ENCODE measurements at places on chromosomes 1 and 21.
A peak's percentile ranks its signal among the peaks of the same experiment; 100 is the strongest.

- DNase-seq = no peak
Measured at GRCh38 chr1:101003012-101003650, 22.5 kb downstream of the DPH5 start.

- DNase-seq = no peak
Measured at GRCh38 chr1:230910755-230911117, 42.4 kb upstream of the C1orf198 start.

DNA sequence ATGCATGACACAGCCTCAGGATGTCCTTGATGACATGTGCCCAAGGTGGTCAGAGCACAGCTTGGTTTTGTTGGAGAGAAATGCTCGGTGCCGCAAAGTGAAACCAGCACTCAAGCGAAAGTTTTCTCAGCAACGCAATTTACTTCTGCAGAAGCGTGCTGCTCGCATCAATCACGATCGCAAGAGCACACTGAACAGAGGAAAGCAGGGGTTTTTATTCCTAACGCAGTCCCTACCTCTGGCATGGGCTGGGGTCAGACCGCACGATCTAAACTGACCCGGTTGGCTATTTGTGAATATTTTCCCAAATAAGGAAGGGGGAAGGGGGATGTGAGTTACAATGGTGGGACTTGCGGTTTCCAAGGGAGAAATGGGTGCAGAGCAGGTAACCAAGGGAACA, 809 bp upstream of the ZNF669 start:
- no peak for DNase-seq

DNA sequence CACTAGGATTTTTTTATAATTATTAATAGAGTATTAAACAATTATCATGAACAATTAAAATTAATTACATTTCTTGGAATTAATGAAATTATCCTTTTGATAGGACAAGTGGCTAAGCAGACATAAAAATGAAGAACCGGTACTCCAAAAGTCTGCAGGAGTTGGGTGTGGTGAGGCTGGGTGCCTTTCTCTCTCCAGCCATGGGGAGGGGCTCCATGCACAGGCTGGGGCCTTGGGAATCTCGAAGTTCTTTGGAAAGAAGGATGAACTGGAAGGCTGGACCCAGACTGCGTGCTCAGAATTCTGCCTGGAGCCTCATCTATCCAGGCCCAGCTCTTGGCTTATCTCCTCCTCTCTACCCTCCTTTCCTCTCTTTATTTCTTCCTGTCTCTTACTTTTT, 94.1 kb downstream of the ACTL8 start:
- no peak for DNase-seq

DNA sequence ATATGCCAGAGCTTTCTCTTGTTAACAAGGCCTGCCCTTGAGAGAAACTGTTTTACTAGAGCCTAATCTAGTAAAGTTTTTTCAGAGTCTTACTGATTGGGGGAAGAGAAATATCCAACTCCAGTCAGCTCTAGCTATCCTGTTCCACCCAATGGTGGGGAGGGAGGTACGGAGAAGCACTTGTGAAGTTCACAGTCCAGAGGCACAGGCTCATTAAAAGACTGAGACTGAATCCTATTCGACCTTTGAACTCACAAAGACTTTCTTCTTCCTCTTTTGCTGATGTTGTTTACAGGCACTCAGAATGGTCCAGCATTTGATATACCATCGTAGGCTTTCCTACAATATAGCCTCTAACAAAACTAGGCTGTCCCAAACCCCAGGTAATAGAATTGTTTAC, 15.5 kb upstream of the SFT2D2 start:
- no peak for DNase-seq

DNA sequence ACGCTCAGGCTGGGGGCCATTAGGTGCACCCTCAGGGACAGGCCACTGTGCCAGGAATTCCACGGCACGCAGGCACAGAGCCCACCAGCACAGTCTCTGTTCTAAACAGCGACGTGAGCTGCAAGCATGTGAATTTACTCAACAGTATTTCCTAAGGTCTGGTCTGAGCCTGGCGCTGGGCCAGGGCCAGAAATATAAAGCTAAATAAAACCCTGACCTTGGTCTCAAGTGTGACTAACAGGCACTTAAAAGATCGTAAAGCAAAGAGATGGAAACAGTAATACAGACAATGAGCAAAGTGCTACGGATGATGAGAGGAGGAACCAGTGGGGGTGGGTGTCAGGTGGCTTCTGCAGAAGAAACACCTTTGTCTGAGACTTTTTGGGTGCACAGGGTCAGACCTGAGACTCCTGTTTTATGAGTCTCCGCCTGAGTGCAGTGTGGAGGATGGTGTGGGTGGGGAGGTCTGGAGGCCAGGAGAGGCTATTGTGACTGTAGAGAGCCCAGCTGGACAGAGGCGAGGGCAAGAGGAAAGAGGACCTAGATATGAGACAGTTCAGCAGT, 53.4 kb upstream of the EDN2 start:
- no peak for DNase-seq

- no peak for DNase-seq
Measured at GRCh38 chr21:17650292-17650691, 37.6 kb upstream of the BTG3 start.

GRCh38 chr1:43382027-43382779, 7.4 kb downstream of the MED8 start:
- peak; percentile 78 for DNase-seq

GRCh38 chr21:46409641-46410406, 48.9 kb upstream of the DIP2A start:
- no peak for DNase-seq

DNA sequence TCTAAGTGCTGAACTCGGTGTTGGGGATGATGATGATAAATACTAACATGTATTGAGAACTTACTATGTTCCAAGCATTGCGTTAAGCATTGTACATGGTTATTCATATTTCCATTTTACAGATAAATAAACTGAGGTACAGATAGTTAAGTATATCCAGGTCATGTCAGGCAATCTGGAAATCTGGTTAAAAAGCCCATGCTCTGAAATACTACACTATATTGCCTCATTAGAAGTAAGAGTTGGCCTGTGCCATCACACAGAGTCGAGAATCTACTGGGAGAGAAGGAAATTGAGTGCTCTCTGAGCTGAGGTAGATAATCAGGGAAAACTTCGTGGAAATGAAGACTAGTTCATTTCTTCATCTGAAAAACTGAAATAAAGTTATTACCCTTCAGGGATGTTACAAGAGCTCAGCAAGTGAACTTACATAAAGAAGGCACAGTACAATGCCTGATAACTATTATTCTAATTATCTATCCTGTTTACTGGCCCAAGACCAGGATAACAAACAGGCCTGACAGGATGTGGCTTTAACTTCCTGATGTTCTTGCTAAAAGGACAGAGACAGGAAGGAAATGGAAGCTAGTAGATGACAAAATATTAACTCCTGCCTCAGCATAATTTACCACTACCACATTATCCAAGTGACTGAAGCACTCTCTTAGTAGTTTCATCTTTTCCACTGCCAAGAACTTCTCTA, 85.6 kb downstream of the EPS15 start:
- DNase-seq = no peak

DNA sequence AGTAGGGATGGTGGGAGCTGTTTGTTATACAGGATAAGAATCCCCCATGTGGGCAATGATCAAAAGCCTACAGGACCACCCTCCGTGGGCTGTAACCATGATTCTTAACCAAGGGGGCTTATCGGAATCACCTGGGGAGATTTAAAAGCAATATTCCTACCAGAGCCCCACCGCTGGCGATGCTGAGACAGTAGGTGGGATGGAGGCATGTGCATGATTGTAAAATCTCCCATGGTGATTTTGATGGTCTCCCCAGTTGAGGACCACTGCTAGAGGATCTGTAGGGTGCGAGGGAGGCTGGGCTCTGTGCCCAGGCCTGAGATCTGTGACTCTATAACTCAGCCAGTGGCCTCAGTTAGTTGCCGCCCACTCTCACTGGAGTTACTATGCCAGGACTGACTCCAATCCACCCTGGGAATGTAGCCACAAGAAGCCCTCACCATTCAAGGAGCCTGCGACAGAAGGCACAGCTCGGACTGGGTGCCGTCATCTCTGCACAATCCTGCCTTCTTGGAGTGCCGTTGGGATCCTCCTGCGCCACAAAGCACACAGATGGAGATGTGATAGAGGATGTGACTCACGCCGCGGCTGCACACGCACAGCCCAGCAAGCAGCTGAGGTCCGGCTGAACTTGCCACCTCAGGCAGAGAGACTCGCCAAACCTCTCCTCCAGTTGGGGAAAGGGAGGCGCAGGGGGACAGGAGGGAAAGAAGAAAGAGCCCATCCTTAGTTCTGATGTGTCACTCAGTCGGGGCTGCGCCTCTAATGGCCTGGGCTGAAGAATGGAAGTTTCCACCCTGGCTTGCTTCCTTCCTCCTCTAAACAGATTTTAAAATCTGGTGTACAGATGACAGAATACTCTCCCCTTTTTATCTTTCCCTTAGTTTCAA, 26.5 kb downstream of the AKNAD1 start:
- DNase-seq = peak; percentile 66

DNA sequence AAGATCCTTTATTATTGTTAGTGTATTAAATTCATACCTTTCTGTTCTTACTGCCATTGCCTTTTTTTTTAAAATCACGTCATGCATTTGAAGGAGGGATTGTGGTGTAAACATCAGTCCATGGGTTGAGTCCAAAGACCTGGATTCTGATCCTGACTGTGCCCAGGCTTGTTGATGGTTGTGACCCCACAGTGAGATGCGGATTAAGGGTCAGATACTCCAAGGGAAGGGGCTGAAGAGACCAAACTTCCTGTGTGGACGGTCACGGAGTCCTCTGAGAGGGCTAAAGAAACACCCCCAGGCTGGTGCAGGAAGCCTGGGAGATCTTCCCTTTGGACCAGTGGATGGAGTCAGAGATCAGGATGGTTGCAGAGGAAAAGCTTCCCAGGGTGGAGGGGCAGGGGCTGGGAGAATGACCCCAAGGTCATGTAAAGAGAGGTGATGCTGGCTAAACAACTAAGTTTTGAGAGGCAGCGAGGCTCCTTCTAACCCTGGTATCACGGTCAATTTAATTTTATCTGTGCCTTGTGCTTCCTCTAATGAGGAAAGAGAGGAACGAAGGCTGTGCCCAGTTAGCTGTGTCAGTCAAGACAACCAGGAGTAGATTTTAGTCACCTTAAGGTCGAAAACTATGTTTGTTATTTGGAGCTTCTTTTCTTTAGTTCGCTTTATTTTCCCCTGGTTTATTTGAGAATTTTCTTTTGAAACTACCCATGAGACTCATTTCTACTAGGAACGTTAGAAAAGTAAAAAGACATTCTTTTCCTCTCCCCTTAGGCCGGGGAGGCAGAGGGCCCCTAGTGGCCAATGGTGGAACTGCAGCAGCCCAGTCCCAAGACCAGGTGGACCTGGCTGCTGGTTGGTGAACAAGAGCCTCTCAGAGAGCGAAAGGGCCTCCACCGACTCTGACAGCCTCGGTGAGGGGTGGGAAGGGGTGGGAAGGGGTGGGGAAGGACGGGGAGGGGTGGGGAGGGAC, 8.7 kb upstream of the GPR161 start:
- DNase-seq = peak; percentile 23

- DNase-seq = no peak
Measured at GRCh38 chr21:32096411-32096810, 182.4 kb downstream of the MIS18A start.

GRCh38 chr1:106676021-106676420, 380.5 kb upstream of the PRMT6 start:
- no peak for DNase-seq

GRCh38 chr21:15135867-15136629, 71.2 kb upstream of the NRIP1 start:
- no peak for DNase-seq

GRCh38 chr1:112231331-112231730, 164.7 kb upstream of the CTTNBP2NL start:
- no peak for DNase-seq

DNA sequence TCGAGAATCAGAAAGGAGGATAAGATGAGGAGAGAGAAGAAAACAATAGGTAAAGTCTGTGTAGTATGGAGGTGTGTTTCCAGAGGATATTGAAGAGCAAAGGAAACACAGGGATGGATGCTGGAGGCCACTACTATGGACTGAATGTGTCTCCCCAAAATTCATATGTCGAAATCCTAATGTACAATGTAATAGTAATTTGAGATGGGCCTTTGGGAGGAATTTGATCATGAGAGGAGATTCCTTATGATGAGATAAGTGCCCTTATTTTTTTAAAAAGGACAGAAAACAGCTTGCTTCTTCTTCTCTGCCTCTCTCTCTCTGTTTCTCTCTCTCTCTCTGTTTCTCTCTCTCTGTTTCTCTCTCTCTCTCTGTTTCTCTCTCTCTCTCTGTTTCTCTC, 602.2 kb upstream of the ADAMTS5 start:
- no peak for DNase-seq

GRCh38 chr1:161420763-161421455, 53.2 kb upstream of the CFAP126 start:
- DNase-seq = no peak

DNA sequence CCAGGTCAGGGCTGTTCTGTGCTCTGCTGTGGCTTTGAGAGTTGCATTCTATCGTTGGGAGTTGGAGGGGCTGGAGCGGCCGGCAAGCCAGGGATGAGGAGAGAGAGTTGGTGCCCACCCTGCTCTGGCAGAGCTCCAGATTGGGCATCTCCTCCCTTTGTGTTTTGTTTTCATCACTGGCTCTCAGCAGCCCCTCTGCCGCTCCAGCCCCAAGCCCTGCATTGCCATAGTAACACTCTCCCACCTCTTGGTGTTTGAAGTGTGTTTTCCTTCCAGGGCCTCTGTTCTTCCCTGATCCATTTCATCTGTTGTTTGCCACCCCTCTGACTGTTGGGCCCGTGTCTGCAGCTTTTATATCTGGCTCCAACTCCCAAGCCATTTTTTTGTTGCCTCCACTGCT, 152.7 kb downstream of the URB2 start:
- no peak for DNase-seq

GRCh38 chr1:5475572-5475971, 516.7 kb downstream of the NPHP4 start:
- no peak for DNase-seq

- no peak for DNase-seq
Measured at GRCh38 chr1:18064534-18064933, 43.1 kb upstream of the IGSF21 start.

DNA sequence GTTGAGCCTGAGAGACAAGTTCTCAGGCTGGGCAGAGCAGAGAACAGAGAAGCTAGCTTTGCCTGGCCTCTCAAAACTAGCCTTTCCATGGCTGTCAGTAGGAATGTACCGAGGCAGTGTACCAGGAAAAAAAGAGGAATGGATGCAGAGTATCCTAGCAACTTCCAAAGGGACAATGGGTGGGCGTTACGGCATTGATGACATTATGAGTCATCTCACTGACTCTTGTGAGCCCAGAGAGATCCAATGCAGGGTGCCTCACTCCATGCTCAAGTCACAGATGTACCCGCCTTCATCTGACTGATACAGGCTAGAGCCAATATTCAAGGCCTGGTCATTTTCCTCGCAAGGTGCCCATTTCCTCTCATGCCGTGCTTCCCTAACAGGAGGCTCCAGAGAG, 51.4 kb upstream of the C8B start:
- no peak for DNase-seq

All from C1 segment of cervical spinal cord (tissue), 14 donors.